ENCODE measurements at places on chromosomes 6 and 20.
A peak's percentile ranks its signal among the peaks of the same experiment; 100 is the strongest.

- DNase-seq, result no peak
Measured at GRCh38 chr6:34583861-34584604, 27.9 kb upstream of the SPDEF start.

GRCh38 chr6:143349530-143349929 lies 101.0 kb downstream of the ADAT2 start:
- no peak for DNase-seq

GRCh38 chr6:123941855-123942254 lies 138.2 kb downstream of the NKAIN2 start:
- no peak for DNase-seq

DNA sequence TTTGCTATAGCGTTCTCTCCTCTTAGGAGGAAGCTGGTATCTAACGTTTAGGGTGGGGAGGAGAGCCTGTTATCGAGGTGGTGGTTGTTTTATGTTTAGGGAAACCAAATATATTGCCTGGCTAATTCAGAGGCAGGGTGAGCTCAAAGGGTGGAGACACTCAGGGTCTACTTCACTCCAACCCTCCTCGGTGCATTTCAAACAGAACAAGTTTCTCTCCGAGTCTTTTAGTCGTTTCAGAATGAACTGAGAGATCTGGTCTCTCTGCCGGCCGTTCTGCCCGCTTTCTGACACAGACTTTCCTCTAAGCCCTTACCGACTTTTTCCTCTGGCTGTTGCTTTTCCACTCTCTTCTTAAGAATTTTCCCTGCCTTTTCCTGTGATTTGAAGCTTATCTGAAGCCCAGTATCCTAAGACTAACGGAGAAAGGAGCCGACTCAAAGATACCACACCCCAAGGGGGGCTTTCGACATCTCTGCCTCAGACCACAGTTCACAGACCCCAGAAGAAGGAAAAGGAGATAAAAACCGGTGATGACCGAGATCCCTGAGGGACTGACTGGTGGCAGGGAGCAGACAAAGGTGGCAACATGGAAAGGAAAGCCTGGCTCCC lies 865 bp downstream of the STK38 start:
- DNase-seq, result peak; percentile 11

DNA sequence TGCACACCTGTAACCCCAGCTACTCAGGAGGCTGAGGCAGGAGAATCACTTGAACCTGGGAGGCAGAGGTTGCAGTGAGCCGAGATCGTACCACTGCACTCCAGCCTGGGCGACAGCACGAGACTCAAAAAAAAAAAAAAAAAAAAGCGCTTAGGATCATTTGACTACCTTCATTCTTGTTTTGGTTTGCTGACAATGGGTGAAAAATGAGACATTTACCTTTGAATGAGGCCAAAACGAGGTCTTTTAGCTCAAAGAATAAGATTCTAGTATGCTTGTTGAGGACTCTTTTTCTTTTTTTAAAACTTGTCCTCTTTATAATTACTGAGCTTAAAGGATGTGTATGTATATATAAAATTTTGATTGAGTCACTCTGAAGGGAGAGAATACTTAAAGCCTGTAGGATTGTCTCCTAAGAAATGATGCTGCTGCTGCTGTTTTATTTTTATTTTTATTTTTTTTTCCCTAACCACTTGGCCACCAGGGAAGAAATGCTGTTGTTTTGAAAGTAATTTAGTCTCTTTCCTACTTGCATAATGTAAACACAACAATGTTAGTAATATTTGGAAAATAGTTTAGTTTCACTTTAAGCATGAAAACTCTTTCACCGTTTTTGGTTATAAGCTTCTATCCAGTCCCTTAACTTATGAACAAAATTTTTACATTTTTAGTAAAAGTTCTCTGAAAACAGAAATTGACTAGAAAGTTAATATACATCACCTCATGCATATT lies 7.9 kb downstream of the UBR2 start:
- DNase-seq, result no peak

GRCh38 chr6:119297049-119297448 lies 52.5 kb downstream of the MAN1A1 start:
- DNase-seq, result no peak

GRCh38 chr6:5343998-5344397 lies 82.7 kb downstream of the FARS2 start:
- no peak for DNase-seq

GRCh38 chr6:156719395-156719719 lies 57.8 kb upstream of the ARID1B start:
- DNase-seq, result no peak

DNA sequence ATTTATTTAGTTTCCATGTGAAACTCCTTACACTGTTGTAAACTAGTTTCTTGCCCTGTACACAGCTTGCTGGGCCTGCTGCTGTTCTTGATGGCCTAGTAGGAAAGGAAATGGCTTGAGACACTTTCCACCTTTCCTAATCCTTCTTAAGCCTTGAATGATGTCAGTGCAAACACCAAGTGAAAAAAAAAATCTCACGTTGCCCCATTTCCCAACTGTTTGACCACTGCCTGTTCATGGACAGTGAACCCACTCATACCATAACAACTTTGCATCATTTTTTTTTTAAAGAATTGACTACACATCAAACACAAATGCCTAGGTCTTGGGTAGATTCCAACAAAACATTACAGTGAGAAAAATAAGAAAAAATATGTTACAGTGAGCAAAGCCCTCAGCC lies 653.6 kb upstream of the FLRT3 start:
- no peak for DNase-seq

- no peak for DNase-seq
Measured at GRCh38 chr6:70180901-70181599, 121.8 kb downstream of the COL9A1 start.

DNA sequence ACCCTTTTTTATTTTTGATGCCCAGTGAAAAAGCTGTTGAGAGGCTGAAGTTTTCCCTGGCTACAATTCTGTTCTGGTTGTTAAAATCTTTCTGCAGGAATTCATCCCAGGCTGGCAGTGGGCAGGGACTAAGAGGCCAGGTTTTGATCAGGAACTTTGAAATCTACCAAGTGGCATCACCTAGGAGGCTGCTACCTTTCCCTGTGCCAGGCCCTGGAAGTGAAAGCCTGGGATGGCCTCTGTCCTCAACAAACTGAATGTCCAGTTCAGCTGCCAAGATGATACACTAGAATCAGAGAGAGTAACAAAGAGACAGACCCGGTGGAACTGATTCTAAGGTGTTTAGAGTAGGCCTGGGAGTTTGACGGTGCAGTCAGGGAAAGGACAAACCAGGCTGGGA lies 596 bp downstream of the IYD start:
- DNase-seq, result no peak

DNA sequence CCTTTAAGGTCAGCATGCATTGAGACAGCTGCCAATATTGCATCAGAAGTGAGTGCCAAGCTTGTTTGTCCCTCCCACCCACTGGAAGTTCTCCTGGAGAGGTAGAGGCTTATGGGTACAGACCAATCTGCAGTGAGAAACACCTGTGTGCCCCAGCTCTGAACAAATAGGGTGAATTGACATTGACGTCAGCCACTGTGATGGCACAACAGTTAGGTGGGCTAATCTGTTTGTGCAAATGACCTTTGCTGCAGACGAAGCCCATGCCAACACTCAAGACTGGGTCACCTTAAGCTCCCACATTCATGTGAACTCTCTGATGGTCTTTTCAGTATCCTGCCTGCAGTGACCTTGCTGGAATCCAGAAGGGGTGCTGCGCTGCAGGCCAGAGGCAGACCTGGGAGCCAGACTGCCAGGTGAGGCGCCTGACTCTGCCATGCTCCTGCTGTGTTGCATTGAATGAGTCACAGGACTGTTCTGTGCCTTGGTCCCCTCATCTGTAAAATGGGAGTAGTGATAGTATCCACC lies 99.9 kb downstream of the ALDH8A1 start:
- no peak for DNase-seq

GRCh38 chr20:41336711-41337492 lies 3.7 kb upstream of the LPIN3 start:
- no peak for DNase-seq

GRCh38 chr6:144613859-144614258 lies 328.7 kb downstream of the UTRN start:
- DNase-seq, result no peak

DNA sequence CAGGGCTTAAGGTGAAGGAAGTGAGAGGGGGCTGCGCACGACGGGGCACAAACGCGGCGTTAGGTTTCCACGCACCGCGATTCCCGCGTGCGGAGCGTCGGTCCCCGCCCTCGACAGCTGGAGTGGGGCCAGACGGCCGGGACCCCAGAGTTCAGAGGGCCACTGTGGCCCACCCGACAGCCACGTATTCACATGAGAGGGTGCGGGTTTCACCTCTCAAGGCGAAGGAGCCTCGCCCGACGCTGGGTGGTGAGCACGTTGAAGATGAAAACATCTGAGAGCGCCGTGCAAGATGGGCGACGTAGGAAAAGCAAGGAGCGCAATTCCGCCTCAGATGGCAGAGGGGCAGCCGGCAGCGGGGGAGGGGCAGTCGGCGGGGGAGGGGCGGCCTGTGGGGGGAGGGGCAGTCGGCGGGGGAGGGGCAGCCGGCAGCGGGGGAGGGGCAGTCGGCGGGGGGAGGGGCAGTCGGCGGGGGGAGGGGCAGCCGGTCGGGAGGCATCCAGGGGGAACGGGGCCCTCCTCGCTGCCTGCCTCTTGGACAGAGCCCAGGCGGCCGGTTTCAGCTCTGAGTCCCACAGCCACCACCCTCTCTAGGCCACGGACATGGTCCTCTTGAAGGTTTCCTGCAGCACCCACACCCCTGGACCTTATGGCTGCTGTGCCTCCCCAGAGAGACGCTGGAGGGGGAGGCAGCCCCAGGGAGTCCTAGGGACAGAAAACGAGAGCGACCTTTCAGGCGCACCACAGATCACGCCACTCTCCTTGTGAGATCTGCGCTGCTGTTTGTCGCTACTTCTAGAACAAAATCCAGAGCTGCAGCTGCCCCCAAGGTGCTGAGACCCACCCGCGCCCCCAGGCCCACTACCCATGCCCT lies 113.7 kb downstream of the DLL1 start:
- DNase-seq, result no peak

GRCh38 chr6:169724494-169725124 lies at the start of gene PHF10:
Gene PHF10, minus strand, starts transcription at chr6:169724500. Its CDS starts 569 bp downstream, at chr6:169723931.
- DNase-seq, result peak; percentile 58

DNA sequence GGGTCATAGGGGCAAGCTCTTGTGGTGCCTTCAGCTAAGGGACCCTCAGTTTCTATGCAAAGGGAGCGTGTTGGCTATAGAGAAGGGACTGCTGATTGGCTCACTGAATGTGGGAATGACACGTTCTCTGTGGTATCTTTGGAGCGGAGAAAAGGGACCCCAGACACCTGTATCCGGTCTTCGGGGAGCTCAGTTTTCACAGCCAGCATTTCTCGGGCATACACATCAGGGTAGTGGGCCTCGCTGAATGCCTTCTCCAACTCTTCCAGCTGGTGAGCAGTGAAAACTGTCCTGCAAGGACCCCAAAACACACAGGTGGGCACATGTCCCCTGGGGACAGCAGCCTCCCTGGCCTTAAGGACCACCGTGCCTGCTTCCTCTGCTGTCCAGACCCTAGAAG lies 3.3 kb downstream of the VSX1 start:
- DNase-seq, result no peak

- no peak for DNase-seq
Measured at GRCh38 chr20:4880051-4880450, 121.3 kb downstream of the SLC23A2 start.

DNA sequence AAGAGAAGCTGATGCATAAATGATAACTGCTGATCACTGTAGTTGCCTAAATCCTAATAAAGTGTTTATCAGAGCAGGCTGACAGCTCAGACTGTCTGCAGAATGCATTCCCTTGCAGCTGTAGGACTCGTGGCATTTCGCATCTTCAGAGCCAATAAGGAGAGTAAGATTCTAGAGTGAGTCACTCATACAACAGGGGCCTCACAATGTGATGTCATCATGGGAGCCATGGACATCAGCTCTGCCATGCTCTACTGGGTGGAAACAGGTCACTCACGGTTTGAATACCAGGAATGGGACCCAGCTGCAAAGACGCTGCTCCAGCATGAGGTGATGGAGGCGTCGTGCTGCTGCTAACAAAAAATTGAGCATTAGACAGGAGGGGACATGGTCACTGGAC lies 7.4 kb downstream of the FAM209B start:
- DNase-seq, result no peak

DNA sequence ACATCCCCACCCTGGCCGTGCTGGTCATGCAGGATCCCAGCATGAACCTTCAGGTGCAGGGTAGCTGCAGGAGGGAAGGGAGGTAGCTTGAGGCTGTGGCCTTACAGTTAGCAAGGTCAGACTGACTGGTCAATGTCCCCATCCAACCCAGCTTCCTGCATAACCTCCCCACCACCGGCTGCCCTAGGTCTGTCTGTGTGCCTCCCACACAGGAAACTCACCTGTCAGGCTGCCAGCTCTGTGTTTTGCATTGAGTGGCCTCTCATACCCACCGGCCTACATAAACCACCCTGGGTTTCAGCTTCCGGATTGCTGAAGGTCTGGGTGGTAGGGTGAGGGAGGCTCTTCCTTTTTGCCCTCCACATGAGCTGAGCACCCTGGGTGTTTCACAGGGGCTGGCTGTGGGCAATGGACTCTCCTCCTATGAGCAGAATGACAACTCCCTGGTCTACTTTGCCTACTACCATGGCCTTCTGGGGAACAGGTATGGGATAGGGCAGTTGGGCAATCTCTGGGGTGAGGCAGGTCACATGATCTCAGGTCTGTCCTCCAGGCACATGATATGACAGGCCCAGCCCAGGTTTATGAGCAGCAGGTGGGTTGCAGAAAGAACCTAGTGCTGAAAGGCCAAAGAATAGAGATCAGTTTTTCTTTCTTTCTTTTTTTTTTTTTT lies 1.8 kb downstream of the CTSA start:
- DNase-seq, result no peak

- no peak for DNase-seq
Measured at GRCh38 chr20:10800288-10800687, 126.5 kb upstream of the JAG1 start.

- DNase-seq, result no peak
Measured at GRCh38 chr20:3652221-3652620, 11.0 kb downstream of the GFRA4 start.

DNA sequence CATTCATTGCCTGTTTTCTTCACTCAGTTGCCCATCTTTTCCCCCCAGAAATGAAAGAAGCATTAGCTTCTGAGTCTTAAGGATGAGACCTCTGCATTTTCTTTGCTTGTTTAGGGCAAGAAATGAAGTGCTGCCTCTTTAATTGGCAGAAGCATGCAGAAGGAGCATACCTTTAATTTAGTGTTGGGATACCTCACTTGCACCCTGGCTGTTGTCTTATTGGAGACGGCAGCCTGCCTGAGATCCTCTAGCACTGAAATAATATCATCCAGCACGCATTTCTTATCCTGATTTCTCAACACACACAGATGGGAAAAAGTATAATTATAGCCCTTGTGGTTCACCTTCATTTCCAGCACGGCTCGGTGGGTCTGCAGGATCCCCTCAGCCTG lies 43.1 kb downstream of the PTCHD4 start:
- DNase-seq, result no peak

- DNase-seq, result no peak
Measured at GRCh38 chr6:142184307-142184706, 37.2 kb downstream of the VTA1 start.

DNA sequence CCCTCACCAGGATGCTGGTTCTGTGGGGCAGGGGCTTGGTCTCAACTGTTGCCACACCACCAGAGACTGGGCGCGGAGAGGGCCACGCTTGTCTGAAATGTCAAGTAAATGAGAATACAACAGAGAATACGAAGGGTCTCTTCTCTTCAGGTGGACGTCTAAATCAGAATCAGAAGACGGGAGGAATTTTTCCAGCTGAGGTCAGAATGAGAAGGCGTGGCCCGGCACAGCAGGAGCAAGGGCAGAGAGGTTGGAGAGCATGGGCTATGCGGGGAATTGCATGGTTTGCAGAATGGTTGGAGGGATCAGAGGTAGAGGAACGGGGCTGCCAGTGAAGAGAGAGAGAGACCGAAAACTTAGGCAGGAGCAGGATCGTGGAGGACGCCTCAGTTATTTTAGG lies 337.9 kb downstream of the QKI start:
- DNase-seq, result no peak

GRCh38 chr20:40196846-40197436 lies 492.1 kb downstream of the MAFB start:
- DNase-seq, result no peak
